ENCODE measurements at places on chromosomes 4 and X.
A peak's percentile ranks its signal among the peaks of the same experiment; 100 is the strongest.

DNA sequence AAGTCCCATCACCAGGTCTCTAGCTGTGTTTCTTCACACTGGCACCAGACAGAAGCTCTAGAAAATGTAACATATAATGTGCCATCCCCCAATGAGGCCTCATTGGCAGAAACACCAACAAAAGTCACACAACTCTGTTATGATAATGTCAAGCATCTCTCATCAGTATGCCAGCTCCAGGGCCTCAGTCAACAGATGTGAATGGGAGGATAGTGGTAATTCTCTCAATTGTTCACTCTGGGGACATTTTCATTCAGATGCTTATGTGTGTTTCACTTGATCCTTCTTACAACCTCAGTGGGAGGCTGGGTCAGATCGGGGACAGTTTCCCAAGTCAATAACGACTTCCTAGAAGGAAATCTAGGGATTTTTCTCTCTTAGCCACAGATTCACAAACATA, 57.5 kb upstream of the SCOC start:
- ATAC-seq = no peak

GRCh38 chrX:39564751-39565150, 533.0 kb downstream of the BCOR start:
- no peak for ATAC-seq

- ATAC-seq = peak; percentile 33
Measured at GRCh38 chrX:50704360-50704759, 109.6 kb downstream of the SHROOM4 start.

- peak; percentile 88 for ATAC-seq
Measured at GRCh38 chr4:155604718-155605626, 61.7 kb upstream of the GUCY1A1 start.

- no peak for ATAC-seq
Measured at GRCh38 chr4:99827454-99827853, 10.8 kb downstream of the DAPP1 start.

DNA sequence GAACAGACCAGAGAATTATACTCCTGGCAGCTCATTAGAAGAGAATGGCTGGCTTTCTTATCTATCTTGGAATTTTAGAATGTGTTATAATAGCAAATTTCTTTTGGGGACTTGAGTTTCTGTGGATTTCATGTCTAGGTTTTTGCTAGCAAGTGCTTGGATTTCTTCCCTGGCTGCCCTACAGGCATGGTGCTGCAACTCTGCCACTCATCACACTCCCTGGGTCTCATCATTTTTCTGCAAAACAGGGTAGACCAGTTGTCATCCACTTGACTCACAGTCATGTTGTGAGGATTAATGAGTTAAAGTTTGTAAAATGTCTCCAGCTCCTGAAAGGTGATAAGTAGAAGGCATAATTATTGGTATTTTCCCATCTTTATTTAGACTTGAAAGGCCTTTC, 60.7 kb upstream of the LCORL start:
- no peak for ATAC-seq

DNA sequence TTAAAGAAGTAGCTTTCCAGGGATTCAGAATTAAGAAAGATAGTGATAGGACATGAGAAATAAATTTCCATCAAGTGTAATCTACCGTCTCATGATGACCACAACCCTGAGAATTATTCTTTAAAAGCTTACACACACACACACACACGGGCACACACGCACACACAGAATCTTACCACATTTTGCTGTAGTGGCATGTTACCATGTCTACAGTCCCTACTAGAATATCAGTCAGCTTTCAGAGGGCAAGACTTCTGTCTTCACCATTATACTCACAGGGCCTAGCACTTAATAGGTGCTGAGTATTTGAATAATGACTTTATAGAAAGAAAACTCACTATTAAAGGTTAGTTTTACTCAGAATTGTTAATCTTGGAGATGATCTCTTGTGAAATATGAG, 15.4 kb downstream of the CMC4 start:
- no peak for ATAC-seq

DNA sequence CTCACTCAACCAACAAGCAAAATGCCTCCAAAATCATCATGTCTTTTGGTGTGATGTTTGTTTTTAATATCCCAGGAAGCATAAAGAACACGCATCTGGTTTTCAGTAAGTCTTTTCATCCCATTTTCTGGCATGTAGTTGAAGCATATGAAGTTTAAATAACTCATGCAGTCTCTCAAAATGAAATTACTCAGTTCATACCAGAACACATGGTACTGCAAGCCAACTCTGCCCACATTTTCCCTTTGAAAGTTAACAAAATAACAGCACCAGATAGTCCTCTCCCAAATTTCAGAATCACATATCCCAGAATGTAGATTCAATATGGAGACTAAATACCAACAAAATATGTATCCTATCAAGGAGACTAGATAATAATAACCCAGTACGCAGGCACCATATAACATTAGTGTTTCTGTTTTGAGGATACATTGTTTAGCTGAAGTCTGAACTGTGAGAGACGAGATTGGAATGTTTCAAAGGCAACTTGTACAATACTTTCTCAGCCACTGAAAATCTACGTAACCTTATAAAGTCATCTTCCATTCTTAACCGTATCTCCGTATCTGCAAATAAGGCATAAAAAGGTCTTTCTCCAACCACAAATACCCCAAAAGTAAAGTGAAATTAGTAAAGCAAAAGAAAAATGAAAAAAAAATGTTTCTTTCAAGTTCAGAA, 23.1 kb downstream of the CORIN start:
- no peak for ATAC-seq

- ATAC-seq = no peak
Measured at GRCh38 chr4:1080961-1081688, 32.2 kb downstream of the RNF212 start.

- ATAC-seq = peak; percentile 81
Measured at GRCh38 chr4:84498935-84499623, at the start of gene NKX6-1. TSS of gene NKX6-1 (minus strand) at chr4:84499292. CDS start at chr4:84498228, 1,064 bp downstream.

DNA sequence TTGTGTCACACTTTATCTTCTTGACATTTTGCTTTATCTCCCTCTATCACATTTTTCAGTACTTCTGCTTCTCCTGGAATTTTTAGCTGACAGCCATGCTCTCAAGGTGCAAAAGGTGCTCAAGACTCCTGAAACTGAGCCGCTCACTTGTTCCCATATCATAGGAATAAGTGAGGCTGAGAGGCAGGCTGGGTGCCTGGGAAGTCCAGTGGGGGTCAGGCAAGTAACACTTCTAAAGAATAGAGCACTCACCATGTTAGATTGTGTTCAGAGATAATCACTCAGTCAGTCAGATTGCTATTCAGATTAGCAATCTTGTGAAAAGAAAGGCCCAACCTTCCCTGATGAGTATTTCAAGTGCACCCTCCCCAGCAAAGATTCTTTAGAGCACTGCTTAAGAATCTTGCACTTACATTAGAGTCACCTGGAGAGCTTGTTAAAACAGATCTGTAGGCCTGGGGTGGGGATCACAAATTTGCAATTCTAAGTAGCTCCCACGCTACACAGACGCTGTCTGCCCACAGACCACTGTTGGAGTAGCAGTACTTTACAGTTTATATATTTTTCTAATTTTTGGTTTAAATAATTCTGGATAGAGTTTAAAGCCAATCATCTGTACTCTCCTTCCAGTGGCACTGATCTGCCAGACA, 23.1 kb upstream of the LRAT start:
- no peak for ATAC-seq

- no peak for ATAC-seq
Measured at GRCh38 chrX:153380691-153381090, 20.5 kb downstream of the PNMA6E start.

DNA sequence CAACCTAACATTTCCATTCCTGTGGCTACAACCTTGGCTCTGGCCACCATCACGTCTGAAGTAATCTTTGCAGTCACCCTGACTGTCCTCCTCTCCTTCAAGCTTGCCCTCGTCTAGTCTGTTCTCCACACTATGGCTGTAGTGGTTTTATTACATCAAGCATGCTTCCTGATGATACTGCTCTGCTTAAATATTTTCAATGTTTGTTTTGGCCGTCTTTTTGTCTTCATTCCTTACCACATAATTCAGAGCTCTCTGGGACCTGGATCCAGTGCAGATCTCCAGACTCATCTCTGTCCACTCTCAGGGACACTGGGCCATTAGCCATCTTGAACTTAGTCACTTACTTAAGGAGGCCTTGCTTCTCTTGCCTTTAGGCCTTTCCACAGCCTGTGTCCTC, 27.7 kb upstream of the FREM3 start:
- ATAC-seq = peak; percentile 88

DNA sequence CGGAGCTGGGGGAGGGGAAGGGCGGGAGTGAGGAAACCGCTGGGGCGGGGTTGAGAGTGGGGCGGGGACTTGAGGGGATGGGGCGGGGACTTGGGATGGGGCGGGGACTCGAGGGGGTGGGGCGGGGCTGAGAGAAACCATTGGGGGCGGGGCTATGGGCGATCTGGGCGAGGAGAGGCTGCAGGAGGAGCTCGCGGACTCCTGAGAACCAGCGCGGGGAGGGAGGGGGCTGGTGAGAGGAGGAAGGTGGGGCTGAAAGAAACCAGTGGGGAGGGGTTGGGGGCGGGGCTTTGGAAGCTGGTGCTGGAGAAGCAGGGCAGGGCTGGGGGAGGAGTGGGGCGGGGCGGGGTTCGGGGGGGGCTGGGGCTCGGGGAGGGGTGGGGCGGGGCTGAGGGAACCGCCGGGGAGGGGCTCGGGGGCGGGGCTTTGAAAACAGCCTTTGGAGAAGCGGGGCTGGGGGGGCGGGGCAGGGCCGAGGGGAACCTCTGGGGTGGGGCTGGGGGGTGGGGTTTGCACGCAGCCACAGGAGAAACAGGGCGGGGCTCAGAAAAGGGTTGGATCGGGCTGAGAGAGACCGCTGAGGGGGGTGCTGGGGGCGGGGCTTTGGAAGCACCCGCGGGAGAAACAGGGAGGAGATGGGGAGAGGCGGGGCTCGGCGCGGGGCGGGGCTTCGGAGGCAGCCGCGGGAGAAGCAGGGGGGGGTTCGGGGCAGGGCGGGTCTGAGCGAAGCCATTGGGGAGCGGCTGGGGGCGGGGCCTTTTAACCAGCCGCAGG, 777 bp upstream of the EOLA2 start:
- ATAC-seq = peak; percentile 2

GRCh38 chrX:65932173-65933084, 107.5 kb downstream of the VSIG4 start:
- ATAC-seq = no peak

- no peak for ATAC-seq
Measured at GRCh38 chr4:12041828-12042227, 613.1 kb upstream of the HS3ST1 start.

GRCh38 chr4:110165382-110166286, 32.8 kb downstream of the ELOVL6 start:
- ATAC-seq = peak; percentile 75

DNA sequence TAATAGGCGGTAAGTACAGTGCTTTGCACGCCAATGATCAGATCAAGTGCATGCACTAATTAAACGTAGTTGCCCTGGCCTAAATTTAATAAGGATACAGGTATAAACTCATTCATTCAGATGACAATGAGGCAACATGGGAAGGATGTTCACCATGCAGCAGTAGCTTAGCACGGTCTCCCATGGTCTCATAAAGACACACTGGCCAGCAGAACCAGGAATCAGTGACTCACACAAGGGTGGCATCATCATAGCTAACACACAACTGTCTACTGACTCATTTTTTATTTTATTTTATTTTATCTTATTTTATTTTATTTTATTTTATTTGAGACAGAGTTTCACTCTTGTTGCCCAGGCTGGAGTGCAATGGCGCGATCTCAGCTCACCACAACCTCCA, 42.7 kb downstream of the TMEM156 start:
- ATAC-seq = no peak

GRCh38 chr4:67325791-67326190, 219.5 kb downstream of the CENPC start:
- no peak for ATAC-seq

GRCh38 chrX:19875050-19875431, 12.4 kb downstream of the SH3KBP1 start:
- peak; percentile 59 for ATAC-seq

GRCh38 chr4:77141964-77142645, 14.9 kb upstream of the CCNG2 start:
- ATAC-seq = no peak
